ENCODE measurements at places on chromosomes 12 and 14.

DNA sequence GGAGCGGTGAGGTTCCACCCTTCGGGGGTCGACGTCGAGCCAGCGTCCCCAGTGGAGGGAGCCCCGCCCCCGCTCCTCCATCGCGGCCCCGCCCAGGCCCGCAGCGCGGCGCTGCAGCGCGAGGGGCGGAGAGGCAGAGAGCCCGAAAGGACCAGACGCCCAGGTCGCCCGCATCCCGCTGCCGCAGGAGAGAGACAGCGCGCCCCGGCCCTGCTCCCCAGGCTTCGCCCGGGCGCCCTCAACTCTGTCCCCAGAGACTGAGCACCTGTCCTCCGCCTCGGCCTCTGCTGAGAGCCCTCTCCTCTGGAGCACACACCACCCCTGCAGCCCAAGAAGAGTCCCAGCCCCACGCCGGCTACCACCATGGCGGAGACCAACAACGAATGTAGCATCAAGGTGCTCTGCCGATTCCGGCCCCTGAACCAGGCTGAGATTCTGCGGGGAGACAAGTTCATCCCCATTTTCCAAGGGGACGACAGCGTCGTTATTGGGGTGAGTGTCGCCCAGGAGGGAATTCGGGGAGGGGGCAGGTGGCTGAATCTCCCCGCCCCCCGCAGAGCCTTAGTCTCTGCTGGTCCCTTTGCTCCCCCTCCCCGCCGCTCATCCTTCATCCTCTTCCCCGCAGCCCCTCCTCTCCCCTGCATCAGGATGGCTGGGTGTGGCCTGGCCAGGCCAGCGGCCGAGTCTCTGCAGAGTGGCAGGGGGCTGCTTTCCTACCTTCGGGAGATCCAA lies at the start of gene KIF5A:
TSS of gene KIF5A (plus strand) at position 136 of the 732 bp plus-strand sequence. CDS start at position 364, 228 bp downstream.
- peak; percentile 57 for DNase-seq

- no peak for DNase-seq
Measured at GRCh38 chr12:94495445-94496115, 35.9 kb upstream of the CEP83 start.

- DNase-seq, result no peak
Measured at GRCh38 chr14:51743588-51744000, 91.9 kb downstream of the FRMD6 start.

DNA sequence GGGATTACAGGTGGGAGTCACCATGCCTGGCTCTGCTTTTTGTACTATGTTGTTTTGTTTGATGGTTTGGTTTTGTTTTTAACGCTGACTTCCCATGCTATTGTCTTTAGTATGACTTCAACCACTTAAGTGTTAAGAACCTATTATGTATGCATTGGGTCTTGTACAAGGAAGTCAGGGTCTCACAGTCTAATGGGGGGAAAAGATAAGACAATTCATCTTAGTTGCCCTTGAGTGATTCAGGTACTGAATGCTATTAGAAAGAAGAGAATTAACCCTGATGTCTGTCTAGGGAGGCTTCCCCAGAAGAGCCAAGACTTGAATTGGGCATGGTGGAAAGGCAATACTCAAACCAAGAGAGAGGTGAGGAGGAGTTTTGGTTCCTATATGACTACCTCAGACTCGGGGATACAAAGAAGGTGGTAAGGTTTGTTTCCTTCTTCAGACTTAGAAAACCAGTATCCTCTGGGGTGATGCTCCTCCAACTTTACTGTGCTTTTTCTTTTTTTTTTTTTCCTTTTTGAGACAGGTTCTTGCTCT lies 64.6 kb downstream of the SUSD6 start:
- no peak for DNase-seq

- no peak for DNase-seq
Measured at GRCh38 chr14:35695647-35696046, 113.4 kb downstream of the RALGAPA1 start.

DNA sequence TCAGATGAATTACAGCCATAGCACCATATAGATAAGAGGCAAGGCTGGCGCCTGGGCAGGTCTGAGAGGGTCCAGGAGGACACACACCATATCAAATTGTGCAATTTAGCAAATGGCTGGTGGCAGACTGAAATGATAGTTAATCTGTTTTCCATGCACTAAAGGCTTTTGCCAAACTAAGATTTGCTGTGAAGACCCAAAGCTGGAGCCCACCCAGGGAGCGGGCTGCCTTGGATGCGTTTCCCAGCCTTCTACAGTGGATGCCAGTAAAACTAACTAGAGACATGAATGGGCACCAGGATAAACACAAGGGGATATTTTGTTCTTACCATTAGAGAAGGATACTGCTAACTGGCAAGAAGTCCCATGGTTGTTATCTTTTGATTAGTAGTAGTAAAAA lies 475.1 kb downstream of the DPF3 start:
- no peak for DNase-seq

GRCh38 chr14:91911474-91912032 lies 35.9 kb downstream of the FBLN5 start:
- DNase-seq, result peak; percentile 34

GRCh38 chr14:63051301-63051700 lies 6.0 kb upstream of the KCNH5 start:
- no peak for DNase-seq

- DNase-seq, result no peak
Measured at GRCh38 chr12:114770323-114770722, 86.3 kb upstream of the TBX3 start.

- no peak for DNase-seq
Measured at GRCh38 chr12:9831720-9832119, 4.4 kb downstream of the KLRF1 start.

- no peak for DNase-seq
Measured at GRCh38 chr12:14505626-14506596, 61.8 kb downstream of the PLBD1 start.

GRCh38 chr12:94618995-94619695 lies 31.2 kb downstream of the TMCC3 start:
- no peak for DNase-seq

DNA sequence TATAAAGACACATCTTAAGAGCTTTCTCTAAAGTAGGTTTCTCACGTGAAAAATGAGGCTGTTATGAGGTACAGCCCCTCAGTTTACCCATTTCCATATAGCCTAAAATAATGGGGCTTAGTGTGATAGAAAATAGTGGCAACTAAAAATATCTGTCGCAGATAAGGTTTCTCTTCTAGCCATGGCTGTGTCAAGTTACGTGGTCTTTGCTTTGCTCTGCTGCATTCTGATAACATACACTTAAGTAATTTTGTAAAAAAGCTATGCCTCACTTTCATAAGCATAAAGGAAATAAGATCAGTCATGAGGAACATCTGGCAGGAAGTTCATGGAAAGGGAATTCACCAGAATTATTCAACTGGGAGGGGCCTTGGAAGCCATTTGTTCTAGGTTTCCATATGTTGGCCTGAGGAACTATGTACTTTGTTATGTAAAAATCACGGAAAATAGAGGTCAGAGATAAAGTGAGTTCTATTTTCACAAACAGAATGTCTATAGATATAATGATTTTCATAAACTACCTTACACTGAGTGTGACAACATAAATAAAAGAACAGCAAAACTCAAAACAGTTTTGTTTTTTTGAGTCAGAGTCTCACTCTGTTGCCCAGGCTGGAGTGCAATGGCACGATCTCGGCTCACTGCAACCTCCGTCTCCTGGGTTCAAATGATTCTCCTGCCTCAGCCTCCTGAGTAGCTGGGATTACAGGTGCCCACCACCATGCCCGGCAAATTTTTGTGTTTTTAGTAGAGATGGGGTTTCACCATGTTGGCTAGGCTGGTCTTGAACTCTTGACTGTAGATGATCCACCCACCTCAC lies 195.6 kb upstream of the KRR1 start:
- no peak for DNase-seq

- no peak for DNase-seq
Measured at GRCh38 chr12:101628676-101629075, 33.9 kb downstream of the MYBPC1 start.
